ENCODE measurements at places on chromosomes 12 and 14.

- DNase-seq, result no peak
Observed at GRCh38 chr14:69190191-69190590, 1.1 kb upstream of the EXD2 start.

DNA sequence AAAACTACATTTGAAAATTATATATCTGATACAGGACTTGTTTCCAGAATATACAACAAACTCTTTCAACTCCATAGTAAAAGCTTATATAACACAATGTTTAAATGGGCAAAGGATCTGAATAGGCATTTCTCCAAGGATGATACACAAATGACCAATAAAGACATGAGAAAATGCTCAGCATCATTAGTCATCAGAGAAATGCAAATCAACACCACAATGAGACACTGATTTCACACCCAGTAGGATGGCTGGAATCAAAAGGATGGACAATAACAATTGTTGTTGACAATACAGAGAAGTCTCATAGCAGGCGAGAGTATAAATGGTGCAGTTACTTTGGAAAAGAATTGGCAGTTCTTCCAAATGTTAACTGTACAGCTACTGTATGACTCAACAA, 394.9 kb downstream of the BCL11B start:
- DNase-seq, result no peak

- no peak for DNase-seq
Observed at GRCh38 chr12:132606466-132606865, 3.9 kb downstream of the LRCOL1 start.

DNA sequence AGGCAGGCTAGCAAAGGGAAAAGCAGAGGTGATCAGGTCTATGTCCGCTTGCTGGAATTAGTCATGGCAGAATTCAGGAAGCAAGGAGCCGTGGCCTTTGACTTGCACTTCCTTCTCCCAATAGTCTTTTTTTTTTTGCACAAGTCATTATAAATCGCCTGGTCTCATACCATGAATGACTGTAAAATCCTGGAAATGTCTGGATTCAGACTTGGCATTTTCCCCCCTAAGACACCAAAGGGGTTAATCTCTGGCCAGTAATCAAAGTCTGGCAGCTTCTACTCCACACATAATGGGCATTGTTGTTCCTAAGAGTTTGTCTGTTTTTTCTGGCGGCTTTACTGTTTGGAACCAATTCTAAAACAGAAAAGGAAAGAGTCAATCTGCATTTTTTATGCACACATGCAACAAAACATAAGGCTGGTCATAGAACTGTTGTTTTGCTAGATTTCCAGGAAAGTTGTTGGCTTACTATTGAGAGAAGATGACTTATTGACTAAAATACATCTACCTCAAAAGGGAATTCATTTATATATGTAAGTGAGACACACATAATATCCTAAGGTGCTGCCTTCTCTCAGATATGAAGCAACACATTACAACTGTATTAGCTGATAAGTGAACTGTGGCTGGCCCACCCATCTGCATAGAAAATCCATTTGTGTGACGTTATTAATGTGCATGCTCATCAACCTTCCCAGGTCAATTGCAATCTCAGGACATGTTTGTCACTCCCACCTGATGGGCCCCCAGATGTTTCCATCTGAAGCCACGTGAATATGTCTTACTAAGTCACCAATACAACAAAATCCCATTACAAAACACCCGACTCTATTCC, 157.3 kb downstream of the BTG1 start:
- DNase-seq, result no peak

- DNase-seq, result no peak
Observed at GRCh38 chr12:99455350-99456035, 192.1 kb upstream of the GARIN6 start.

- no peak for DNase-seq
Observed at GRCh38 chr12:74818412-74818811, 280.8 kb downstream of the ATXN7L3B start.

- no peak for DNase-seq
Observed at GRCh38 chr14:36947362-36947761, 225.0 kb downstream of the SLC25A21 start.

DNA sequence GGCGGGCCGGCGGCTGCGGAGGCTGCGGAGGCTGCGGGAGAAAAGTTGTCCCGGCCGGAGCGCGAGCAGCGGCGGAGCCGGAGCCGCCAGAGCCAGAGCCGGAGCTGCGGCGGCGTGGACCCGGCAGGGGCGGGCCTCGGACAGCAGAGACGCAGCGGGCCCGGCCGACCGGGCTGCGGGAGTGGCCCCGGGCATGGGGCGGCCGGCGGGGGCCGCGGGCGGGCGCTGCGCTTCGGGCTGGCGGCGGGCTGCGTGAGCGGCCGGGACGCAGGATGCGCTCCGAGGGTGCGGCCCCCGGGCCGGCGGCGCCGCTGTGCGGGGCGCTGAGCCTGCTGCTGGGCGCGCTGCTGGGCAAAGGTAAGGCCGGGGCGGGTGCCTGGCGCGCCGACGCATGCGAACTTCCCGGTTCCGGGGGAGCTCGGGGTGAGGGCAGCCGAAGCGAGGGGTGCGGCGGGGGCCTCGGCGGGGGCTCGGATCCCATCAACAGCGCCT, at the start of gene TMEM132C:
Gene TMEM132C, plus strand, starts transcription at position 40 of the 492 bp plus-strand sequence. Its CDS starts 233 bp downstream, at position 273.
- no peak for DNase-seq

DNA sequence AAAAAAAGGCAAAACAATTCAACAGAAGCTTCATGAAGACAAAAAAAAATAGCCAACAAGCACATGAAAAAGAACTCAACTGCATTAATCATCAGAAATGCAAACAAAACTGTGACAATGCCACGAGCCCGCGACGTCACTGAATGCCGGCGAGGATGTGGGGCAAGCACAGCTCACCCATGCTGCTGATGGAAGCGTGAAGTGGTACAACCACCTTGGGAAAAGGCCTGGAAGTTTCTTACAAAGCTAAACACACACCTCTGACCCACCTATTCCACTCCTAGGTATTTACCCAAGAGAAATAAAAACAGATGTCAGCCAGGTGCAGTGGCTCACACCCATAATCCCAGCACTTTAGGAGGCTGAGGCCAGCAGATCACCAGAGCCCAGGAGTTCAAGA, 10.5 kb downstream of the BTBD6 start:
- no peak for DNase-seq

- DNase-seq, result no peak
Observed at GRCh38 chr14:51564460-51564859, 87.2 kb upstream of the FRMD6 start.
